ENCODE measurements at places on chromosomes 6 and 20.

GRCh38 chr6:116500969-116501433 is 10.4 kb upstream of the CALHM5 start:
- DNase-seq = no peak

GRCh38 chr6:170038708-170039107 is 252.2 kb downstream of the DLL1 start:
- no peak for DNase-seq

- peak; percentile 87 for DNase-seq
Measured at GRCh38 chr6:13487122-13488014, at the start of gene GFOD1. TSS of gene GFOD1 (minus strand) at chr6:13487600. CDS start at chr6:13486890, 710 bp downstream.

DNA sequence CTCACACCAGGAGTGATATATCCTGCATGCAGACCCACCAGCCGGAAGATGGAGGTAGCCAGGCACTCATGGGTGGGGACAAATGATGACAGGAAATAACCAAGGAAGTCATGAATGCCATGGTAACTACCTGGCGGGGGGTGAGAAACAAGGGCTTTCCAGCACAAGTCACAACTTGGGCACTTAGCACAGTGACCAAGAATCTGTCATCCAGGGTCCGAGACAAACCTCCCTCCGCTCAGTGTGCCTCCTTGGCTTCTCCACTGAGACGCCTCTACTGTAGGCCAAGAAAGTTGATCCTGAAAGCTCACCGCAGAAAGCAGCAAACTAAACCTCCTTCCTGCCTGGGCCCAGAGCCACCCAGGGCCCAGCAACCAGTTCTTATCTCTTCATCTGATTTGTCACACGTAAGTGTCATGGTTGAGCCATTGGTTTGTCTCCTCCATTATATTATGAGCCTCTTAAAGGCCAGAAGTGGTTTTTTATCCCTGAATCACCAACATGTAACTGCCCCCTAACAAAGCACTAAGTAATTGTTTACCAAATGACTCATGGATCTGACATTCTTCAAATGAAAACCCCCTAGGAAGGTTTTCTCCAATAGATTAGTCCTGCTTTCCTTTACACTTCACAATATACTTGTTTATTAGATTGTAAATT is 84.3 kb upstream of the TAB2 start:
- peak; percentile 43 for DNase-seq

GRCh38 chr20:46179862-46180261 is 61.7 kb downstream of the CD40 start:
- no peak for DNase-seq

DNA sequence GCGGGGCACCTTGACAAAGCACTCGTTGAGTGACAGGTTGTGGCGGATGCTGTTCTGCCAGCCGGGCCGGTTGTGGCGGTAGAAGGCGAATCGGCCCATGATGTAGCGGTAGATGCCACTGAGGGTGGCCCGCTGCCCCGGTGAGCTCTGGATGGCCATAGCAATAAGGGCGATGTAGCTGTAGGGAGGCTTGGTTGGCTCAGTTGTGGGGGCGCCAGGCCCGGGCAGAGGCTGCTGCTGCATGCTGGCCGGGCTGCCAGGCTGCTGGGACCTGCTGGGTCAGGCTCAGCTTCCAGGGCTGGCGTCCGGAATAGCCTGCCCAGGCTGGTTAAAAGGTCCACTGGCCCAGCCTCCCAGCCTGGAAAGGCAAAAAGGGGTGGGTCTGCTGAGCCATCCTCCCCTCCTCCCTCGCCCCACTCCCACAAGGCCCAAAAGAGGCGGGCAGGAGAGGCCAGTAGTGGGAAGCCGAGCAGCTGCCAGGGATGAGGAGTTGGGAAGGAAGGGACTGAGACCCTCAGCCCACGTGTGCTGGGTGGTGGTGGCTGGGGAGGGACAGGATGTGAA is at the start of gene FOXS1:
FOXS1 (minus strand) TSS at position 305 of the 564 bp plus-strand sequence; CDS start at position 243, 62 bp downstream.
- no peak for DNase-seq

DNA sequence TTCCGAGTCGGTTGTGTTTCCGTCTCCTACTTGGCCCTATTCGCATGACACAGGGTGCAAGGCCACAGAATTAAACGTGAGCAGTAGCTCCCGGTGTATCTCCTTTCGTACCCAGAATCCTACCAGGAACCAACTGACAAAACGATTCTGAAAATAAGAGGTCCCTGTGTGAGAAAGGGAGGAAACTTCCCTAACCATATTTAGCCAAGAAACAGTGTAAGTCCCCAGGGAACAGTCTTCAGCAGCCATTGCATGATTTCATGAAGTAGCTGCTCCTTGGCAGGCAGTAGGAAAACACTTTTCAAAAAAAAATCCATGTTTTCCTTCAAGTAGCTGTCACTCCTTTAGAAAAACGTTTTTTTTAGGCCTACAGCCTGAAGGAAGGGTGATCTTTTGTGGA is 46.9 kb downstream of the PDE10A start:
- no peak for DNase-seq

- DNase-seq = no peak
Measured at GRCh38 chr6:35341557-35341956, 801 bp upstream of the PPARD start.

GRCh38 chr20:59784791-59785668 is 148.4 kb downstream of the SYCP2 start:
- DNase-seq = peak; percentile 8

DNA sequence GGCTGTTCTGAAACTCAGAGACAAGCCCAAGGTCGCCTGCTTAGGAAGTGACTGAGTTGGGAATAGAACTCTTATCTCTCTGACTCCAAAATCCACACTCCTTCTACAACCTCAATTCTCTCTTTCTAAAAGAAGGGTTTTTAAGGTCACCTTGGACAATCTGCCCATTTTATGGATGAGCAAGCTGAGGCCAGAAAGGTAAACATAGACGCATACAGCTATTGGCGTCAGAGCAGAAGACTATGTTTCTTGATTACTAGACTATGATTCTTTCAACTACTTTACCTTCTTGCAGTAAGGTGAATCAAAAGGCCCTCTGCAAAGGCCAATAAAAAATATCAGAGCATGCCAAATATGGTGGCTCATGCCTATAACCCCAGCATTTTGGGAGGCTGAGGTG is 276.6 kb downstream of the CLIC5 start:
- no peak for DNase-seq

- DNase-seq = no peak
Measured at GRCh38 chr20:36132802-36133211, 21.7 kb upstream of the EPB41L1 start.

DNA sequence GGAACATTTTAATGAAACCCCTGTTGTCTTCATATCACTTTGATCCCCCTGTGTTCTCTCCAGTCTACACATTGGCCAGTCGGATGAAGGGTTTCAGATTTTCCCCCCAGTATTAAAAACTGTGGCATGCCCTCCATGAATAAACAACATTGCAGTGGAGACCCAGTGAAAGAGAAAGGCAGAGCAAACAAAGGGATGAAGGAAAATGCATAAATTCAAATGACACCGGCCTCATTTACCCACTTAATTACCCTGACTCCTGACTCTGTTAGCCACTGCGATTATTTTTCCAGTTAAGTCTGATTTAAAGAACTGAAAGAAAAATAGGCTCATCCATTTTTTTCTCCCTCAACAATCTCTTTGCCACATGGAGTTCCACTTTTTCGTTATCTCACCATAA is 569.2 kb downstream of the TFAP2B start:
- no peak for DNase-seq

- DNase-seq = no peak
Measured at GRCh38 chr20:63049191-63049518, 42.4 kb upstream of the BHLHE23 start.

DNA sequence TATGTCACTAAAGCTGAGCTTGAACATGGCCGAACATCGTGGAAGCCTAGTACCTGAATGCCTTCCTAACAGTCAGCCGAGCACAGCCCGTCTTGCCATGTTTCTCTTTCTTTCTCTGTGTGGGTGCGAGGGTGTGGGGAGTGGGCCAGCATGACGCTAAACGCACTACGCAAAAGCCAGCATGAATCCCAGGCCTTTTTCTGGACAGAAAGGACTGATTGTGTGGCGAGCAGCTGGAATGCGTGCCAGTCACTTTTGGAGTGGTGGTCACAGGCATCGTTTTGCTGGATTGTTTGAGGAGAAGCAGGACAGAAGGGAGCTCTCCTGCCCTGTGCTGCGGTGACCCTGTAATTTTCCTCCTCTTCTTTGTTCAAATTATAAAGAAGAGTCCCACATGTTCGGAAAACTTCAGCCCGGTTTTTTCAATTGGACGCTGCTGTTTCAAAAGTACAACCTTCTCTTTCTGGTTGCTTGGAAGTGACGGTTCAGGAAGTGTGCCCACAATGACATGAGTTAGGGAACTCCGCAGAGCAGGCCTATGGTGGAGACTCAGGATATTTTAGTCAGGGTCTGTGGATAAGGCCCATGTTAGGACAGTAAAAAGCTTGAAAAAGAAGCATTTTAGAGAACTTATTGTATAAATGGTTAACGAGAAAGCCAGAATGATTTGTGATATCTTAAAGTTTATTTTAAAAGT is 54.3 kb downstream of the PDE7B start:
- no peak for DNase-seq

- no peak for DNase-seq
Measured at GRCh38 chr20:3572151-3572550, 91.0 kb downstream of the GFRA4 start.

GRCh38 chr6:167485186-167485978 is 160.5 kb downstream of the TTLL2 start:
- no peak for DNase-seq

- DNase-seq = no peak
Measured at GRCh38 chr6:170238741-170239565, 51.9 kb downstream of the DLL1 start.

- DNase-seq = no peak
Measured at GRCh38 chr6:136539967-136540652, 10.1 kb downstream of the MAP7 start.

DNA sequence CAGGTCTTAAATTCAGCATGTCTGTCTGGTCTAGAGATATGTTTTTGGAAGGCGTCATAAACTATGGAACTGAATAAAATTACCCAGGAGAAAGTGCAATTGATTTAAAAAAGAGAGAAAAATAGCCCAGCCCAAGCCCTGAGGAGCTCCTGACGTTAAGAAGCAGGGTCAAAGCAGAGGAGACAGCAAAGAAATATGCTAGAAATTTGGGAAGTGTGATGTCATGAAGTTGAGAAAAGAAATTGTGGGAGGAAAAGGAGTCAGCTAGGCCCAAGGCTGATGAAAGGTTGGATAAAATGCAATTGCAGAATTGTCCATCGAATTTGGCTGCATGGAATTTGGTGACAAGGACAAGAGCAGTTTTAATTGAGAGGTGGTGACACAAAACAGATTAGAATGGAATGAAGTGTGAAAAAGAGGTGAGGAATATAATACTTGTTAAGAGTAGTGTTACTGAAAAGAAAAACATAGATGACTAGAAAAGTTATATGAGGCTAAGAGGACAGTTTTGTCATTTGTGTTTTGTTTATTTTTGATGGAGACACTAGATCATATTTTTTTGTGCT is 381.6 kb downstream of the LAMA2 start:
- DNase-seq = no peak

- DNase-seq = peak; percentile 38
Measured at GRCh38 chr6:44735630-44735963, 348.1 kb downstream of the CDC5L start.

GRCh38 chr20:61037498-61037897 is 214.6 kb upstream of the CDH4 start:
- DNase-seq = no peak

DNA sequence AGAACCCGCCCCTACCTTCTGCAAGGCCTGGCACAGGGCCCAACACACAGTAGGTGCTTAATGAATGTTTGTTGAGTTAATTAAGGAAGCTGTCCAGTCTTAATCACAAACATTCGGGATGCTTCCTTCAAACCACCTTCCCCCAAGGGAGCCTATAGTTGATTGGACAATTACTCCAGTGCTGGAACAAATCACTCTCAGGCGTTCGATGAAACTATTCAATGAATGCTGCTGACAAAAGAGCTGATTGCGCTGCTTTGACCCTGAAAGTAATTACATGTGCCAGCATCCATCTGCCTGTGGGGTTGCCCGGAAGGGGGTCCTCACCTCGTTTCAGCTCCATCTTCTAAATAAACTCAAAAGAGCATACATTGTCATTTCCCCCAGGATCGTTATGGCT is 112.0 kb upstream of the SRSF6 start:
- no peak for DNase-seq

GRCh38 chr20:34199183-34199582 is 42.0 kb upstream of the ASIP start:
- no peak for DNase-seq

- no peak for DNase-seq
Measured at GRCh38 chr20:50551288-50551687, 41.1 kb downstream of the PTPN1 start.

DNA sequence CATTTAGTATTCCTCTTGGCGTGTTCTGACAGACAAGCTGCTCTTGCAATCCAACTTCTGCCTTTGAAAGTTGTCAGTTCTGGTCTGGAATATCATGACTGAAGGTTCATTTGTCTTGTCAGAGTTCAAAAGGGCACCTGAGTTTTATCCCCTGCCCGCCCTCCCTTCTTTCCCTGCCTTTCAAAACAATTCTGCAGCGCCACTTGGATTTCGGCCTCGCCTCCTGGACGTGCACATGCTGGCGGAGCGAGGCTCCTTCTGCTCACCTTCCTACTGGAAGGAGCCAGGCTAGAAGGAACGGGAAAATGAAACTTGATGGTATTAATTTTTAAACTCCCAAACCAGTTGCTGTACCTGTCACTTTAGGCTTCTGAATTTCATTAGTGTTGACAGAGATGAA is 55.7 kb upstream of the HDGFL1 start:
- DNase-seq = no peak

GRCh38 chr6:157185171-157185570 is 138.1 kb downstream of the TMEM242 start:
- no peak for DNase-seq

DNA sequence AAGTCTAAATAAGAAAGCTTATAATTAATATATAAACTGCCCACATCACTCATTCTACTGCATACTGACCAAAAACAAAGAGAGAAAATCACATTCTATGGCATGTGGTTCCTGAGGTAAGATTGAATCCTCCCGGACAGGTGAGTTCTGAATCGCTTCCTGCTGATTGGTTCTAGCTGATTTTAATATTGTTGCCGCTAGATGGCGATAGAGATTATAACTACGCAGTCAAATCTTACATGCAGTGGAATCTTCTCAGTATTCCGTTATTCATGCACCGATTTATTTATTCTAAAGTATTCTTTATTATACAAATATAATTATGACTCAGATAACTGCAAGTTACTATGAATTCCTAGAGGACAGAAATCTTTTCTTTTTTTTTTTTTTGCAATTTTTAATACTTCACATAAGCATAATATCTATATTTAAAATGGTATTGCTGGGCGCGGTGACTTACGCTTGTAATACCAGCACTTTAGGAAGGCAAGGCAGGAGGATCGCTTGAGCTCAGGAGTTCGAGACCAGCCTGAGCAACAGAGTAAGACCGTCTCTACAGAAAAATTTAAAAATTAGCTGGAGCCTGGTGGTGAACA is 24.2 kb upstream of the TMX4 start:
- no peak for DNase-seq

DNA sequence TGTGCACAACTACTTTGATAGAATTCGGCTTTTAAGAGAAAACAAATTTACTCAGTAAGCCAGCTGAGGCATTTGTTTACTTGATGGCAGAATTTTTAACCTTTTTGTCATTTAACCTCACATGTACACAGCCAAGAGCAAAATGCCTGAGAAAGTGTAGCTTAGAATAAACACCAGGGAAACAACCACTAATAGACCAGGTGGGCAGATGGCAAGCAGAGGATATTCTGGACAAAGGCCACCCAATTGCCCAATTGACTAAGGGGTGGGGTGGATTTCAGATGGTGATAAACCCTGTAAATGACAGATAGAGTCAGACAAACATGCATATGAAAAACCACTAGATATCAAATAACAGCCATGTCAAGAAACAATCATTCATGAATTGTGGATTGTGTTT is 190.7 kb upstream of the FBXL4 start:
- no peak for DNase-seq

- DNase-seq = no peak
Measured at GRCh38 chr6:63186970-63187369, 24.3 kb upstream of the FKBP1C start.
